Stimulated activated CD4-positive, alpha-beta T cell treated with anti-CD3 and anti-CD28 coated beads, Interleukin-4, amount 100 ng/mL, for 48 hours (primary cell): ENCODE measurements at places on chromosomes 13 and 19.

DNA sequence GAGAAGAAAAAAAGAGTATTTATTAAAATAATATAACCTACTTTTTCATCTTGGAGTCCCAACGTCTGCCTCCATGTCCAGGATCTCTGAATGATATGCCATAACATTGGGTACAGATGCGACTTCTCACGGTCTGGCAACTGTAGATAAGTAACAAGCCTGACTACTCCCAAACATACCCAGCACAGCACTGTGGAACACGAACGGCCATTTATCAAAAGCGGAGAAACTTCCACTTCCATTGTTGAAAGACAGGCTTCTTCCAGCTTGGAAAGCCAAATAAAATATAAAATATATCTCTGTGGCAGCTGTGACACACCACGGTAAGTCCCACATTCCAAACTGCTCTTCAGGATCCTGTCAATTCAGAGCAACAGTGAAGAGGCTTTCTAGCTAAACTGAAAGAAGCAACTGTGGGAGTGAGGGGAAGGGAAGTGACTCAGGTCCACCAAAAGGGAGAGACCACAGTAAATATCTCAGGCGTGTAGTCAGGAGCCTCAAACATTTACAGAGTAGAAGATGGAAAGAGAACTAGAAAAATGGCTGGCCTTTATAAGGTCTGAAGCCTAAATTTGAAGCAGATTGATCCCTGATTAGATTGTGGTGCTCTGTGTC is 331.7 kb downstream of the LIG4 start:
- DNase-seq, result no peak

DNA sequence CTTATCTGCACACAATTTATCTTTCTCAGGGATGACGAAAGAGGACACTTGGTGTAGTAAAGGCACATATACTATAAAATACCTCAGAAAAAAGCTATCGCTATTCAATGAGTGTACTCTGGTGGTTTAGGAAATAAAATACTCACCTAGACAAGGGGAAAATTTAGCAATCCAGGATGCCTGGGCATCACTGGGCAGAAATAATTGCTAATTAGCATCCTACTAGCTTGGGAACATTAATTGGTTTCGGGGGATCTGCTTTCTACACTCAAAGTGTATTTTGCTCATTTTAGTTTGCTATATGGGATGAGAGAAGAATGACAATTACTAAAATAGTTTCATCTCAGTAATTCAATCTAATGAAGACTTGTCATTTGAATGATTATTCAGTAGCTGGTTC is 60.3 kb downstream of the OLFM4 start:
- no peak for DNase-seq

- no peak for DNase-seq
Measured at GRCh38 chr13:30366088-30366487, 56.2 kb upstream of the UBE2L5 start.

- DNase-seq, result no peak
Measured at GRCh38 chr19:35322014-35322413, 7.0 kb upstream of the CD22 start.

- DNase-seq, result no peak
Measured at GRCh38 chr19:31318790-31319425, 30.3 kb downstream of the TSHZ3 start.

GRCh38 chr19:46451352-46451751 is 20.0 kb downstream of the PNMA8A start:
- no peak for DNase-seq

GRCh38 chr13:73741111-73741510 is 393.1 kb downstream of the KLF12 start:
- no peak for DNase-seq

DNA sequence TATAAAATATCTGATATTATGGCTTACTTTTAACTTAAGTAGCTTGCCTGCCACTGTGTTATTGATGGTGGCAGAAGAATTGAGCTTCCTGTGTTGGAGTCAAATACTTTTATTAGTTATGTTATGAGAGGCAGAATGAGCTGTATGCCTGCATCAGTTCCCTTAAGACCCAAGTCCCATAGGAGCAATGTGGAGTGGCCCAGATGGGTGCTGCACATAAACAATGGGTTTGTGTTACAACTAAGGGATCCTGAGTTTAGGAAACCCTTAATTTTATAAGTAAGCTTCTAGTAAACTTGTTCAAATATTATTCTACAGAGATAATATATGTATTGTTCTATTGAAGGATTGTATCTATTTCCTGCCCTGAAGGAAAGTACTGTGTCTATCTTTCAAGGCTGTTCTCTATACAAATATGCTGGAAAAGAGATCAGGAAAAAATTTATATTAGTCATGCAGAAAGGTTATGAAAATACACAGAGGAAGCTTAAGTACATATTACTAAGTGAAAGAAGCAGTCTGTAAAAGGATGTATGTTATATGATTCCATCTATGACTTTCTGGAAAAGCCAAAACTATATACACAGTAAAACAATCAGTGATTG is 2018.0 kb upstream of the PCDH20 start:
- DNase-seq, result no peak

GRCh38 chr19:17929056-17929455 is 3.8 kb upstream of the CCDC124 start:
- no peak for DNase-seq

- DNase-seq, result no peak
Measured at GRCh38 chr13:79805317-79805716, 324.4 kb downstream of the NDFIP2 start.

GRCh38 chr19:800360-801029 is 3.2 kb downstream of the PTBP1 start:
- no peak for DNase-seq

DNA sequence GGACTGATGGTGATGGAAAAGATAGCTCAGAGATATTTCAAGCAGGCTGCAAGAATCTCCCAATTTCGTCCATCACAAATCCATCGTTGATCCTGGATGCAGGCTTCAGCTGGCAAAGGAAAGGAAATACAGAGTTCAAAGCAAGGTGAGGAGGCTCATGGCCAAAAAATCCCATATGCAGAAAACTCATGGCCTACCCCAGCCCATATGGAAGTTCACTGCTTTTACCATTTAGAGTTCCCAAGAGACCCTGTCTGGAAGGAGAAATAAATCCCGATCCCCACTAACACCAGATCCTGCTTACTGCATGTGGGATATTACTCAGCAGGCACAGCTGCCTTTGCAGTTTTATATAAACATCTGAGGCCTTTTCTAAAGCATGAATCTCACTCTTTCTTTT is 412.9 kb upstream of the SPRY2 start:
- no peak for DNase-seq

DNA sequence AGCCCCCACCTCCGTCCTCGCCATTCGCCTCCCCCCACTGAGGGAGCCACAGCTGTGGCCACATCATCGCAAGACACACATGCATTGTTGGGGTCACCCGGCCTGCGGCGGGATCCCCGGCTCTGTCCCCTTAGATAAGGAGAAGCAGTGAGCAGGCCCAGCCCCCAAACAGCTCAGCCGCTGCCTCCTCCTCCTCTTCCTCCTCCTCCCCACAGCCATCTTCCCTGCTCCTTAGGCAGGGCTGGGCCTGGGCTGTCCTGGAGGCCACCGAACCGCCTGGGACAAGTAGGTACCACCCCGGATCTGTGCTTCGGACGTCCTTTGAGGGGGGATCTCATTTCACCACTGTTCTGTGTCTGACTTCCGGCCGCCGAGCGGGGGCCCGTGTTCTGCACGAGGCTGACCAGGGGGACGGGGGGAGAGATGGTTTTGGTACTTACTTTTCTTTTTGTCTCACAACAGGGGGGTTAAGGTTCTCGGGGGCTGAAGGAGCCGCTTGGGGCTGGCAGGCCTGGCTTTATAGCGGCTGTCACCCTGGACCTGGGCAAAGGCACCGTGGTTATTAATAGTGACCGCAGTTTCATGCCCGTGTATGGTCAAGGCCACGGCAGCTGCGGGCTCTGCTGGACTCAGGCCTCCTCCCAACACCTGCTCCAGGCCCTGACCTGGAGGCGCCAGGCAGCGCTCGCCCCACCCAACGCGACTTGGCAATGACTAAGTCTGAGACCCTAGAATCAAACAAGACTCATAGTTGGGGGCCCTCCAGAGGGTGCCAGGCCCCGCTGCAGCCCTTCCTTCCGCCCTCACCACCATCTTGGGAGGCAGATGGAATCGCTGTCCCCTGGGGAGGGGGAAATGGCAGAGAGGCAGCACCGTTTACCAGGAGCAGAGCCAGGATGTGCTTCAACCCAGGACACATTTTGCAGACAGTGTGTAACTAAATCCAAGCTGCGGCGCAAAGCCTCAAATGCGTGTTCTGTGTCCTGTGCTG is 18.3 kb downstream of the NMRK2 start:
- DNase-seq, result no peak

DNA sequence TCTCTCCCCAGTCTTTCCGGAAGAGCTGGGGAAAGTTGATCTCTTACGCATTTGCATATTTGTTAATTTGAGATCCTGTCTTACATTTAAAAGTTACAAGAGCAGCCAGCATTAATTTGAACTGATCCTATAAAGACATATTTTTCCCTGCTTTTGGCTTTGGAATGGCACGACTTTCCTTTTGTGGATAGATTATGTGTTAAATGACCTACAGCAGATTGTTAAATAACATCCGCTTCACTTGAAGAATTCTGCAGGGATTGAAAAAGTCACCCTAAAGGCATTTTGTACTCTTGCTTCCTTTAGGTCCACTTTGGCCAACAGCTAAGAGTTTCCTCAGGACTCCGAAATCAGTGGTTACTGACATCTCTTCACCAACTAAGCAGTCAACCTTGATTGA is 334.0 kb downstream of the TBC1D4 start:
- DNase-seq, result no peak

DNA sequence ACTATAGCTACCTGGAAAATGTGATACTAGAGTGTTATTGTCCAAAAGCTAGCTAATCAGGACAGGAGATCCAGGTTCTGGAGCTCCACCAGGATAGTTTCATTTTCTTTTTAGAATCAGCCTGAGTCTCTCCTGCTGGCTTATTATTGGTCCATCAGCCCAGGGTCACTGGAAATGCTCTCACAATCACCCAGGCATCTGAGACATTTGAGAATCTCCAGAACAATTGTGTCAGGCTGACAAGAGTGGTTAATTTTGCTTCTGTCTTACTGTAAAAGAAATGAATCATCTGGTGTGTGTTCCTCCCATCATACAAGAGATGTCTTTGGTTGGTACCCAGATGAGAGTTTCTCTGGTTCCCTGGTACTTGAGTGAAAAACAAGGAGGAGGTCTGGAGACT is 43.6 kb upstream of the ZNF681 start:
- DNase-seq, result no peak

GRCh38 chr13:99796175-99796819 is 175.3 kb downstream of the ZIC5 start:
- no peak for DNase-seq
